NCI-H446 (cell line): ENCODE measurements at places on chromosomes 3 and 15.

DNA sequence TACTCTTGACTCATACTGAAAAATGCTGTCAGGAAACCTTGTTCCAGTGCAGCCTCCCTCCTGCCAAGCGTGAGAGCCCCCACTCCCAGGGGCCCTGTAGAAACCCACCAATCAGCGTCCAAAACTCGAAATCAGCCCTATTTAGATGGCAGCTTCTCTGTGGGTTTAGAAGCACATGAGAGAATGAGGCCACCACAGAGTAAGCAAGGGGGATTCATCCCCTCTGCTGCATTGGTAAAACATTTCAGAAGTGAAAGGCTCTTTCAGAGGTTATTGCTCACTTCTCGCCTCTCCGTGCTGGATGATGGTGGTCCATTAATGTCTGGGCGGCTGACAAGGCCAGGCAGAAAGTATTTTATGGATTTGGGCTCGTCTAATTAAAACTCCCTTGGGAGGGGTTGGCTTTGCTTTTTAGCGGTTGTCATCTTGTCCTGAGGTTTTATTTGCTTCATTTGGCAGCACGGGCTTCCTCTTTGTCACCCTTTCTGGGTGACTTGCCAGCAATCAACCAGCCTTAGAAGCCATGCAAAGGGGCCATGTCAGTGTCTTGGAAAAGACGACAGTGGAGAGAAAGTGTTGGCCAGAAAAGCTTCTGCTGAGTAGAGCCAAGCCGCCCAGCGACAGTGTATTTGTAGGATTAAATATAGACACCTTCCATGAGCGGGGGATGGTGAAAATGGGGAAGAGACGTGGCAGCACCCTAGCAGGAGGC, 145.5 kb downstream of the ATP10A start:
- DNase-seq = no peak

GRCh38 chr3:143975554-143976152, 4.0 kb downstream of the DIPK2A start:
- DNase-seq = peak; percentile 69

DNA sequence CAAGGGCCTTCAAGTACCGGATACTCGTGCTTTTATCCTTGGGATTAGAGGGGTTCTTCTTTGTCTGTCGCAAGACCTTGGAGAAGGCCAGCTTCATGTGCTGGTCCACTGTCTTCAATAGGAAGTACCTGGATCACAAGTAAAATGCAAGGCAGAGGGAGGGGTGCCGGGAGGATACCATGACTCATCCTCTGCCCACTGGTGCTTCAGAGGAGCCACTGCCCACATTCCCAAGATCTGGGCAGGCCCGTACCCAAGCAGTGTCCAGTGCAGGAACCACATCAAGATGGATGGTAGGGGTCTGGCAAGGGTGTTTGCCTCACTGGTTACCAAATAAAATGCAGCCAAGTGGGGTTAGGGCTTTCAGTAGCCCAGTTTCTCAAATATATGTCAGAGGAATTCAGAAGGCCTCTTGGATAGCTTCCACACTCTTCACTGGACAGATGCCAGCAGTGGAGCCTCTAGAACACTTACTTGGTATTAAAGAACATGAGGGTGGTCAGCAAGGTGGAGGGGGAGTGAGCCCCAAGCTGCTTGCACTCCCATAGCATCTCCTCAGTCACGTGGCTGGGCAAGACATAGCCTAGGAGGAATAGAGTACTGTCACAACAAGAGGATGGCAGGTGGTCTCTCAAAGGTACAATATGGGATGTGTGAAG, 3.6 kb upstream of the IMPDH2 start:
- DNase-seq = no peak

DNA sequence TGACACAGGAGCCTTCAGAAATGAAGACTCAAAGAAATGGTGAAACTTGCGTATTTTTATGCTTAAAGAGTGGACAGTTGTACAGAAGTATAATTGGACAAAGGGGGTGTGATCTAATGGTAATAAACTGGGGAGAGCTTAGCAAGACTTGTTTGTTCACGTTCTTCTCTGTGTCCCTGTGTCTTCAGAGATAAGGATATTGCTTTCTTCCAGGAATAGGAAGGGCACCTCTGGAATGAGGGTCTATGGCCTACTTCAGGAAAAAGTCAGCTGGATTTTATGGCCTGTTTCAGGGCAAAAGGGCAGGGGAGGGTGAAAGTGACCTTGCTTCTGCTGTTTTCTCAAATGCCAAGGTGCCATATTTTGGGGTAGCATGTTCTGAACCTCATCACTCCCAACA, 4.5 kb upstream of the TOPAZ1 start:
- DNase-seq = no peak

GRCh38 chr3:1661839-1662238, 436.8 kb upstream of the CNTN4 start:
- DNase-seq = no peak

GRCh38 chr3:7489417-7489816, 628.5 kb downstream of the GRM7 start:
- DNase-seq = no peak

DNA sequence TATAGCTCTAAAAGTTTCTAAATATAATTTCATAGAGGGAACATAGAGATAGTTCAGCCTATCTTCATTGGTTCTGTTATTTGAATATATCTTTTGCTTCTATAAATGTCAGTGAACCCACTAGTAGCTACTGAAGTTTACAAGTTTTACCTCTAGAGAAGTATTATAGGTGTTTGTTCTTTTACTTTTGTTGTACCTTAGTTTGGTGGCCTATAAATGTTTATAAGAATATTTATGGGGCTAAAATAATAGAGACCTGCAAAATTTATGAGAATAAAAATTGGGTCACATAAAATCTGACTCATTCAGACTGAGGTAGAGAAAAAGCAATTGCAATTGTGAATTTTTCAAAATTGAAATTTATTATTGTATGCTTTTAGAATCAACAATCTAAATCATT, 162.6 kb downstream of the SERPINI1 start:
- DNase-seq = no peak

GRCh38 chr15:67322481-67322880, 67.9 kb downstream of the IQCH start:
- no peak for DNase-seq

DNA sequence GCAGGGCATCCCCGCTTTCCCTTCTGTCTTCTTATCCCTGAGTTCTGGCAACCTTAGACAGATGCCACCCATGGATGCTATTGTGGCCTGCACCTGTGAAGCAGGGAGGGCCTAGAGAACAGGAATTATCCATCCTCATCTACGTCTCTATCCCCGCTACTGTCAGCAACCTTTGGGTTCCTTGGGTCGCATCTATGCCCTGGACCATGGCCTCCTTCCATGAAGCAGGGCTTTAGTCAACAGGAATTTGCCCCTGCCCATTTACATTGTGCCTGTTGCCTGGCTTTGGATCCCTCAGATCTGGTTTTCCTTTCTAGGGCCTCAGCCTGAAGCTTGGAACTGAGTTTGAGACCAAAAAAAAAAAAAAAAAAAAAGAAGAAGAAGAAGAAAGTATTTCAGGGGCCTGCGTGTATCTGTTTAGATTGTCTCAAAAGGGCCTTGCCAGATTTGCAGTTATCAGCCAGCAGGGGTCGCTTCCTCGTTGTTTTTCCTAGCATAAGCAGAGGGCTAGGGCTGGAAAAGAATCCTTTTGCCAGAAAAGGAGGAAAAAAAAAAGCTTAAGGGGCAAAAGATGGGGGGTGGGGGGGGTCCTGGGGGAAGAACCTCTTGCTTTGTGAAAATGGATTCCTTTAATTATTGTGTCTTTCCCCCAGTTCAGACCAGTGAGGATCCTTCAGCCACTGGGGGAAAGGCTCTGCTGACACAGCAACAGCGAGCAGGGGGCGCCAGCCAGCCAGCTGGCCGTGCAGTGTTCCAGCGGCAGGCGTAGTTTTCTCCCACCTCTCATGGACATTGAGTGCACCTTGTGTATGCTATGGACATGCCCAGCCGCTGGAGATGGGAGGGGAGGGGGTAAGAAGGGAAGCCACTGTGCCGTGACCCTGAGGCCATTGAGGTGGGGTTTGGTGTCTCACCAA, 65.7 kb upstream of the ALDH1L1 start:
- peak; percentile 13 for DNase-seq

- no peak for DNase-seq
Measured at GRCh38 chr3:120749843-120750242, 7.3 kb downstream of the GTF2E1 start.

DNA sequence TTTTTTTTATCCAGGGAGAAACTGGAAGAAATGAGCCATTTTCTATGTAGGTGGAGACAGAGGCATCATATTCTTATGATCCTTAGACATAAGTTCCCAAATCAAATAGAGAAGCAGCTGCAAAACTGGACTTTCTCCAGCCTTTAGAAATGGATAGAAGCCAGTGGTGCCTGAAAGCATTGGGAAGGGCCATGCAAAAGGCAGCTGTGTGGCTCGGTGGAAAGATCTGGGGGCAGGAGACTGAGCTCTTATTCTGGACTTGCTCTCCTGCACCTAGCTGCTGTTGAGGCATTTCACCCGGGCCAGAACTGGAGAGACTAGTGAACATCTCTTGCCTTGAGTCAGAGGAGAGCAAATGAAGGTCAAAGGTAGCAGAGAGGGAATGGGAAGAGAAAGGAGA, 73.1 kb downstream of the TFG start:
- no peak for DNase-seq

DNA sequence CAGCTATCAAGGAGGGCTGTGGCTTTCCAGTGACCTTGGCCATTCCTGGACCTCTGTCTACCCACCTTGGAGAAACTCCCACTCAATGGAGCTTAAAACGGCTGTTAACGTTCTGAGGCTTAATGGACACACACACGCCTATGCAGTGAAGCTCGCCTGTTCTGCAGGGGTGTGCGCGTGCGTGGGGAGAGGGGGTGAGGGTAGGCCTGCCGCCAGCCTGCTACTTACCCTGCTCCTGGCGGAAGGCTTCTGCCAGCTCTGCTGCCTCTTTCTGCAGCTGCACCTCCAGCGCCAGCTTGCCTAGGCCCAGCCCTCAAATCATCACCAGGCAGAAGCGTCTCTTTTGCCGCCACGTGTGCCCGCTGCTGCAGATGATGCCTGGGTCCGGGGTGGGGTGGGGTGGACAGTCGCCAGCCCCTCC, 23.2 kb upstream of the PARL start:
- DNase-seq = no peak

- no peak for DNase-seq
Measured at GRCh38 chr15:62454567-62455172, 289.6 kb upstream of the C2CD4B start.

DNA sequence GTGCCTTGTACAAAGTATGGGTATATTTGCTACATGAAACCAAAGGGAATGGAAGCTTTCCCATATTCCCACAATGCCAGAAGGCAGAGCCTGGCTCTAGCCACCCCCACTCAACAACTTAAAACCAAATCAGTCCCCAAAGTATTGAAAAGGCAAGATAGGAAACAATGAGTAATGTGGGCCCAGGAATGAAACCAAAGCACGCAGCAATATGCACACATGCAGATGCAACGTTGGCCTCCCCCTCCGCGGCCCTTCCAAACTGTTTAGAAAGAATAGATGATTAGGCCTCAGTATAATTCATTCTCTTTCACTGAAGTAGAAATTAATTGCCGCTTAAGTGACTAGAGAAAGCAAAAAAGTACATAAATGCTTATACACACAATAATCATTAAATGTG, 59.1 kb downstream of the THRB start:
- no peak for DNase-seq

GRCh38 chr15:56683908-56684307, 49.4 kb downstream of the ZNF280D start:
- DNase-seq = no peak

DNA sequence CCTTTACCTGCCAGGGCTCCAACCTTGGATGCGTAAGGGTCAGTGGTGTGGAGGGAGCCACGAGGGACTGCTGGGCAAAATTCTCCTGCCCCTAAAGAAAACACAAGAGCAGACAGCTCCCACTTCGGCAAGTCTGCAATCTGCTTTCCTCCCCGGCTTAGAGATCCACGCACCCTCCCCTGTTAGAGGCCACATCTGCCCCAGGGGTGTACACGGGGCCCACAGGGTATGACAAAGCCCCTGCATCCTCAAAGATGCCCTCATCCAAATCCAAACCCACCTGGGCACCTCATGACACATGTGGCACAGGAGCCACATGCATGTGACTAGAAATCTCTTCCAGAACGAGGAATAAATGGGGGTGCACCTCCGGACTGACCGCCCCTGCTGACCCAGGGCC, 25.5 kb downstream of the ZXDC start:
- DNase-seq = no peak

DNA sequence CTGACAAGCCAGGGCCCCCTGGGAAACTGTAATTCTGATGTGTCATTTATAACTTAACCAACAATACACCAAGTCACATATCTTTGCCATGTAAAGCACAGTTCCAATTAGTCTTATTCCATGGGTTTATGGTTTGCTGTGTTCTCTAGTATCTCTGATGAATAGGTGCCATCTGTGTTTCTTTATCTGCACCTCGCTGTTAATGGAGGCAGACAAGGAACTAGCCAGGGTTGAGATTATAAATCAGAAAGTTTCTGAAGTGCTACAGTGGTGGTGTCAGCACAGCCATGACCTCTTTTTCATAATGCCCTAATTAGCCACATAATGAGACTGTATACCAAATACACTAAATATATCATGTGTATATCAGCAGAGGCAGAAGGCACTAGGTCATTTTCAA, 866.4 kb downstream of the PLOD2 start:
- DNase-seq = no peak

DNA sequence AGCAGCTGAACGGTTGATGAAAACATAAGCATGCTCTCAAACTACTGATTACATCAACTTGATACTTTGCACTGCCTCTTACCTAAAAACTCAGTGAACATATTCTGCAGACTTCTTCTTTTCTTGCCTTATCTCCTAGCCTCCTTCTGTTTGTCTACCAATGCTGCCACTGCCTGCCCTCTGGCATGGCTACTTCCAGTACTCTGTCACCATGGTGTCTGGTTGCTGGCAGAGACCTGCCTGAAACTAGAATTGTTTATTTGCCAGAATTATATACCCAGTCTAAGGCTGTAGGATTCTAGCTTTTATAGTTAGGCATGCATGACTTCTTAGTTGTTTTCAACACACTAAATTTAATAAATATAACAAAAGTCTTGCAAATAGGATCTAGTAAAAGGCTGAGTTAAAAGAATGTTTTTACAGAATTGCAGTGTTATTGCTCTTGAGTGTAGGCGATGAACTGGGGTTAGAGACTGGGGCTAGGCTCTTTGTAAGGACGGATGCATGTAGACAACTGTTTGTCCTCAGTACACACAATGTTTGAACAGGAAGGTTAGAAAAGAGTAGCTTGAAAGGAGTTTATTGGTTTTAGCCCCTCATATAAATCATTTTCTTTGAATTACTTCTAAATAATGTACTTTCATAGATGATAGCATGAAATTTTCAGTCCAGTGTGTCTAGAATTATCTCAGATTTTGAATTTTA, 116.3 kb downstream of the KCNAB1 start:
- no peak for DNase-seq

DNA sequence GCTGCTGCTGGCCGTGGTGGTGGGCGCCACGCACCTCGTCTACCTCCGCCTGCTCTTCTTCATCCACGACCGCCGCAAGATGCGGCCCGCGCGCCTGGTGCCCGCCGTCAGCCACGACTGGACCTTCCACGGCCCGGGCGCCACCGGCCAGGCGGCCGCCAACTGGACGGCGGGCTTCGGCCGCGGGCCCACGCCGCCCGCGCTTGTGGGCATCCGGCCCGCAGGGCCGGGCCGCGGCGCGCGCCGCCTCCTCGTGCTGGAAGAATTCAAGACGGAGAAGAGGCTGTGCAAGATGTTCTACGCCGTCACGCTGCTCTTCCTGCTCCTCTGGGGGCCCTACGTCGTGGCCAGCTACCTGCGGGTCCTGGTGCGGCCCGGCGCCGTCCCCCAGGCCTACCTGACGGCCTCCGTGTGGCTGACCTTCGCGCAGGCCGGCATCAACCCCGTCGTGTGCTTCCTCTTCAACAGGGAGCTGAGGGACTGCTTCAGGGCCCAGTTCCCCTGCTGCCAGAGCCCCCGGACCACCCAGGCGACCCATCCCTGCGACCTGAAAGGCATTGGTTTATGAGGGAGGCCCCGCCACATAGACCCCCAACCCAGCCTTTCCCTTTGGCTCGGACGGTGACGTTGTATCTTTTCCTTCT, 1.1 kb downstream of the GPR27 start:
- no peak for DNase-seq
